Right cardiac atrium (tissue), 5 donors: ENCODE measurements at places on chromosomes 2 and 18. TPM values are rescaled to one million over a fixed set of nuclear protein-coding genes. Genes with fewer than 3 reads are reported as not detected.

The PLEK gene
- total RNA-seq, result 4.0 TPM

The PLCD4 gene
- 0.53 TPM for total RNA-seq

The GNAL gene
- total RNA-seq, result 9.4 TPM

The LOXL3 gene
- 4.3 TPM for total RNA-seq

The UGT1A4 gene
- not detected for total RNA-seq

- DNase-seq, result no peak
These were observed 74.3 kb downstream of the XRCC5 start for GRCh38 chr2:216183462-216183861.

- no peak for DNase-seq
These were observed 36.9 kb downstream of the SCN1A start for GRCh38 chr2:166090908-166091307.
